T-helper 17 cell (primary cell): ENCODE measurements at places on chromosomes 5 and 9.

DNA sequence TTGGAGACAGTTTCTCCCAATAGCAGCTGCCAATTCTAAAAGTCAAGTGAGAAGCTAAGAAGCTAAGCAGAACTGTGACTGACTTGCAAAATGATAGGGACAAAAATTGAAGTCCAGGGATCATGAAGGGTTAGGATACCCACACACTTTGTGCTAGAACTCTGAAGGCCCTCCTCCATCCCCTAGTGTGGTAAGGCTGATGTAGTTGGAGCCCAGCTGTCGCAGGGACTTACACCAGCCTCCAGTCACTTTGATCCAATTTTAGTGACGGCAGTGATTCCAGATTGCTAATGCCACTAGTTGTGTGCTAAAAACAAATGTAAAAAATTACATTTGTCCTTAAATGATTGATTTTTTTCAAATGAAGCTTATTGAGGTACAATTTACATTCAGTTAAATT lies 742.7 kb upstream of the ZNF608 start:
- no peak for DNase-seq

GRCh38 chr9:111436571-111436970 lies 47.6 kb downstream of the ECPAS start:
- no peak for DNase-seq

DNA sequence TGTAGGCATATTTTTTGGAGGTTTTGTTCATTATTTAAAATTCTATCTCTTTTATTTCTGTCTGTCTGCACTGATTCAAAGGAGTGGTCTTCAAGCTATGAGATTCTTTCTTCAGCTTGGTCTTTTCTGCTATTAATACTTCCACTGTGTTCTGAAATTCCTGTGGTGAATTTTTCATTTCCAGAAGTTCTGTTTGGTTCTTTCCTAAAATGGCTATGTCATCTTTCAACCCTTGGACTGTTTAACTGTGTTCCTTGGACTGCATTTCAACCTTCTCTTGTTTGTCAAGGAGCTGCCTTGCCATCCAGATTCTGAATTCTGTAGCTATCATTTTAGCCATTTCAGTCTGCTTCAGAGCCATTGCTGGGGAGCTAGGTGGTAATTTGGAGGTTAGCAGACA lies 76.3 kb downstream of the CERT1 start:
- DNase-seq: no peak

- DNase-seq: no peak
Observed at GRCh38 chr5:141039061-141039460, 12.1 kb upstream of the PCDHB1 start.

DNA sequence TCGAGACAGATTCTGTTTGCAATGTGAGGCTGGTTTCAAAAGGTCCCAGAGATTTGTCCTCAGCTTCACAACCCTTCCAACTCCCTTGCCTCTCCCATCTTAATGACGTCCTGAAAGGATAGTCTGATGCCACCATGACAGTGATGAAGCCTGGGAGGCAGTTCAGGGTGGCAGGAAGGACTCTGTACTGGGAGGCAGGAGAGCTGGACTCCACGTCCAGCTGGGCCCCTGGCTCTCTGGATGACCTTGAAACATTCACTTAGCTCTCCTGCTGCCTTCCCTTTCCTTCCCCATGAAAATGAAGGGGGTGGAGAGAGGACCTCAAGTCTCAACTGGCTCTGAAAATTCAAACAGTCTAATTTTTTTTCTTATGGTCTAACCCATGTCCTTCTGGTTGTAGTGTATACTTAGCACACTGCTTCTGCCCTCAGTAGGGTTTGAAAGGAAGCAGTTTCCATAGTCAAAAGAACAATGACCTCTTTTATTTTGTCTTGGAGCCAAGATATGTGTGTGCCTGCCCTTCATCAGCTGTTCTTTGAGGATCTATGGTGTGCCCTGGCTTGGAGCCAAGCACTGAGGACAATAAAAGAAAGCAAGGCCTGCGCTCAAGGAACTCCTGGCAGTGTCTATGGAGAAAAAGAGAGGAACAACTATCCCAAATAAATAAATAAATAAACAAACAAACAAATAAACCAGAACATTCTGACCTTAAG lies 188.3 kb downstream of the GRIA1 start:
- no peak for DNase-seq

DNA sequence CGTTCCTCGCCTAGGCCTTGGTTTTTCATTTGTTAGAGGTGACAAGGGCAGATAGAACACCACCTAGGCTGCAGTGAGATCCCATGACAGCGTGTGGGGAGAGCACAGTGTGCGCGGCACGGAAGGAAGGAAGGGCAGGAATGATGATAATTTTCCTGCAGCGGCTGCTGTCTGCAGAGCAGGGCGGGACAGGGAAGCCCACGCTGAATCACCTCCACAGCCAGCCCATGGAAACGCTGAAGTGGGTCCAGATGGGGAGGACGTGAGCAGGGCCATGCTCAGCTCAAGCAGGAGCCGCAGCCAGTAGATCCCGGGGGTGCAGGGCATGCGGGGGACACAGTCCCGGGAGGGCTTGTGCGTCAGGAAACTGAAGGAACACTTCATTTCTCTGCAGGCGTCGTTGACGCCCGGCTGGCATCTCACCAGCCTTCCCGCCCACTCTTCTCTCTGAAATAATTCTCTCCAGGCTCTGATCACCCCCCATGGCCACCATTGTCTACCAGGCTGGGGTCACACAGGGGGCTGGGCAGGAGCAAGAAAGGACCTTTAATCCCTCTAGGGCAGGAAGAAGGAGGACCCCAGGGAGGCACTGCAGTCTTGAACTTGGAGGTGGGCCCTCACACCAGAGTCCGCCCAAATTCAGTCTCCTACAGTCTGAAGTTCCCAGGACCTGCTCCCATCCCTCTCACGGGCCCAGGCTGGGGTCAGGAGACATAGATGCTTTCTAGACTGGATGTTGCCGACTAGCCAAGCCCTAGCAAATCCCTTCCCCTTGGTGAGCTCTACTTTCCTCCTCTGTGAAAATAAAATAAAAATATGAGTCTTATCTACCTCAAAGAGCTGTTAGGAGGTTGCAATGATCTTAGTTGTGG lies 20.9 kb upstream of the SYNPO start:
- no peak for DNase-seq

GRCh38 chr5:140821375-140822280 lies at the start of gene PCDHA5:
Gene PCDHA5, plus strand, starts transcription at chr5:140821613.
- no peak for DNase-seq

DNA sequence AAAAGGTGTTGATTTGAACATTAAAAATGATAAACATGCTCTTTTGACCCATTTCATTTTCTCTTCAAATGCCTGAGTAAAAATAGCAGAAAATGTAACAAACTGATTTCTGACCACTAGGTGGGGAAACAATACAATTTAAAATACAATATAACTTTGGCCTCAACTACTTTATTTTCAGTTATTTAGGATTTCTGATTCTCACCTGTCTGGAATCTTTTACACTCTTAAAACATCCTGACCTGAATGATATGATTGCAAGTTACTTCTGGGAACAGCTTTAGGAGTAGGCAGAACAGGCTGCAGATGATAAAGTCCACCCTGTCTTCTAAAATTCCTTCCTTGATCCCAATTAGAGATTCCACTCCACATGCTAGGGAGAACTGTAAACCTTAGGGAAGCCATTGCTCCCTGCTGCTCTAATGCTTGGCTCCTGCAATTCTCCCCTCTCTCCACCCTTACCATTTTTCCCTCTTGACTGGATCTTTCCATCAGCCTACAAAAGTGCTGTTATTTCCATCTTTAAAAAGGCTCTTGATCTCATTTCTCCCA lies 70.3 kb downstream of the FYB1 start:
- no peak for DNase-seq

DNA sequence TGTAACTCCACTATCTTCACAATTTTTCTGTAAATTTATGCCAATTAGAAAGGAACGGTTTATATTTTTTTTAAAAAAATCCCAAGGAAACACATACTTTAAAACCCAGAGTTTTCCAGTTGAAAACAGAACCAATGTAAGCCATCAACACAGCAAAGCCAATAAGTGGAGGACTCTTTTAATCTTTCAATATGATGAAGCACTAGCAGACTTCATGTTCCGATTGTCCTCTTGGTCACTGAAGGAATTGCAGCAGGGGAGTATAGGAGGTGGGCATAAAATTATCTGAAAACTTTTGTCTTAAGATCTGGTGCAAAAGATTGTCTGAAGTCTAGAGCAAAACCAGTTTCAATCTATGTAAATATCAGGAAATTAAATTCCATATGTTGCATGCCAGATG lies 102.1 kb upstream of the PAPPA start:
- DNase-seq: no peak

DNA sequence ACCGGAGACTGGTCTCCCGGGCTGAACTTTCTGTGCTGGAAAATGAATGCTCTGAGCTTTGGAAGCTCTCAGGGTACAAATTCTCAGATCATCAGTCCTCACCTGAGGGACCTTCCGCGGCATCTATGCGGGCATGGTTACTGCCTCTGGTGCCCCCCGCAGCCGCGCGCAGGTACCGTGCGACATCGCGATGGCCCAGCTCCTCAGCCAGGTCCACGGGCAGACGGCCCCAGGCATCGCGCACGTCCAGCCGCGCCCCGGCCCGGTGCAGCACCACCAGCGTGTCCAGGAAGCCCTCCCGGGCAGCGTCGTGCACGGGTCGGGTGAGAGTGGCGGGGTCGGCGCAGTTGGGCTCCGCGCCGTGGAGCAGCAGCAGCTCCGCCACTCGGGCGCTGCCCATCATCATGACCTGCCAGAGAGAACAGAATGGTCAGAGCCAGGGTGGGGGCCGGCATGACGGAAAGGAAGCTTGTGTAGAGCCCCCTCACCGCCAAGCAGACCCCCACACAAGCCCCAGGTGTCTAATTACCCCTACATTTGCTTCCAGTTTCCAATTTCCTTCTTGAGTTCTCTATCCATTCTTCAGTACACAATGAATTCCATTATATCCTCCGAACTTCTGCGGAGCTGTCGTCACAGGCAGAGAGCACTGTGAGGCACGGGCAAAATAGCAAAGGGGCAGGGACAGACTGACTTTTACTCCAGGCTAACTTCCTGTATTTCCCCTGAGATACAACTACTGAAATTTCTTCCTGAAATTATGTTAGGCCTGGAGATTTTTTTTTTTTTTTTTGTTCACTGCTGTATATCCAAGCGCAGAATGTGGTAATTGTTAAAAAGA lies 23.2 kb downstream of the CDKN2A start:
- DNase-seq: no peak
